ENCODE measurements at places on chromosomes 2 and 18. TPM values are rescaled to one million over a fixed set of nuclear protein-coding genes. Genes with fewer than 3 reads are reported as not detected.

DNA sequence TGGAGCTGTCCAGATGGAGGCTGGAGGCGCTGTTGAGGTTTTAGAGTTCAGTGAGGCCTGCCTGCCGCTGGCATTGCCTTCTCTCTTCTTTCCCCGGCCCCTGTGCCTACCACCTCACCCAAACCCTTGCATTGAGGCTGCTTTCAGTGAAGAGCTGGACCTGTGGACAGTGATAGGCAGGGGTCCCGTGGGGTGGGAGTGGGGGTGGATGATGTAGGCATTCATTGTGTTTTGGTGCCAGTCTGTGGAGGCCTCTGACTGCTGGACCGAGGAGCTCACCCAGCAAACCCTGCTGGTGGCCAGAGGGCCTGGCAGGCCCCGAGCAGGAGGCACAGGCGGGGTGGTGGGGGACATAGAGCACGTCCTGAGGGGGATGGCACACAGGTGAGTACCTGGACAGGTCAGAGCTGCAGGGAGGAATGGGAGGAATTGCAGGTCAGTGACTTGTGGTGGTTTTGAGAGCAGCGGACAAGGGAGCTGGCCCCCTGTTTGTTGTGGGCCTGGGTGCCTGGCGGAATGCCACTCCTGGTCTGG, 35.6 kb downstream of the NGEF start:
- no peak overlapping the region for H3K4me3 ChIP-seq
- no peak for DNase-seq
- H3K36me3 ChIP-seq = no peaks in the 10 kb centered on the region
- no peak overlapping the region for H3K27ac ChIP-seq
- H3K27me3 ChIP-seq = peaks cover 2% of the 10 kb centered on the region
- H3K4me1 ChIP-seq = no peaks in the 10 kb centered on the region

The ARHGAP15 gene
- total RNA-seq = 3.1 TPM

The ZNF804A gene
- total RNA-seq = not detected

The NAT8 gene
- total RNA-seq = not detected

The BCL2 gene
- 27.0 TPM for total RNA-seq

The LIMS4 gene
- total RNA-seq = 6.4 TPM

Data from psoas muscle (tissue), 8 donors.